GM23338 (cell line): ENCODE measurements at places on chromosomes 12 and 14.

DNA sequence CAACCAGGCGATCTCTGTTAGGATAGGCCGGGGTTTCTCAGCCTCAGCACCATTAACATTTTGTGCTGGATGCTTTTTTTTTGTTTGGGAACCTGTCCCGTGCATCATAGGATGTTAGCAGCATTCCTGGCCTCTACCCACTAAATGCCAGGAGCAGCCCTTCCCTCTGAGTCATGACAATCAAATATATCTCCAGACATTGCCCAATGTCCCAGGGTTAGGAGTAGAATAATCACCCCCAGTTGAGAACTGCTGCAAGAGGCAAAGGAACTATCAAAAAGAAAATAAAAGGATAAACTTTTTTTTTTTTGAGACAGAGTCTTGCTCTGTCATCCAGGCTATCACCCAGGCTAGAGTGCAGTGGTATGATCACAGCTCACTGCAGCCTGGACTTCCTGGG lies 76.0 kb downstream of the ACACB start:
- H3K36me3 ChIP-seq, result no peaks in the 10 kb centered on the region
- no peaks in the 10 kb centered on the region for H3K27me3 ChIP-seq

DNA sequence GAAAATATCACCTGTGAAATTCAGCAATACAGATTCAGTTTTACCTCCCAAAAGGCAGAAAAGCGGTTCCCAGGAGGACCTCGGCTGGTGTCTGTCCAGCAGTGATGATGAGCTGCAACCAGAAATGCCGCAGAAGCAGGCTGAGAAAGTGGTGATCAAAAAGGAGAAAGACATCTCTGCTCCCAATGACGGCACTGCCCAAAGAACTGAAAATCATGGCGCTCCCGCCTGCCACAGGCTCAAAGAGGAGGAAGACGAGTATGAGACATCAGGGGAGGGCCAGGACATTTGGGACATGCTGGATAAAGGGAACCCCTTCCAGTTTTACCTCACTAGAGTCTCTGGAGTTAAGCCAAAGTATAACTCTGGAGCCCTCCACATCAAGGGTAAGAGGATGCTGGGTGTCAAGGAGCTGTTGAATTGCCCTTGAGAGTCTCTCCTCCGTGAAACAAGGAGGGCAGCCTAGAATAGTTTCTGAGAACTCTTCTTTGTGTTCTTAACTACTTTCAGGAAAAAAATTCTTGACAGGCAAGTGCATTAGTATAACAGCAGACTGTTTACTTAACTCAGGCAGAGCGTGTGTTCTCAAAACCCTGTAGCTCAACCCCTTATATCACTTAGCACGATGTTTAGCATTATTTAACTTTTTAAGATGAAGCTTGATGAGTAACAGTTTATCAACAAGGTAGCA lies 7.7 kb downstream of the TDP1 start:
- H3K4me3 ChIP-seq, result no peak overlapping the region
- H3K27me3 ChIP-seq, result no peaks in the 10 kb centered on the region
- H3K4me1 ChIP-seq, result peaks cover 18% of the 10 kb centered on the region; the same call in 1 of the 2 replicates
- no peak for DNase-seq

DNA sequence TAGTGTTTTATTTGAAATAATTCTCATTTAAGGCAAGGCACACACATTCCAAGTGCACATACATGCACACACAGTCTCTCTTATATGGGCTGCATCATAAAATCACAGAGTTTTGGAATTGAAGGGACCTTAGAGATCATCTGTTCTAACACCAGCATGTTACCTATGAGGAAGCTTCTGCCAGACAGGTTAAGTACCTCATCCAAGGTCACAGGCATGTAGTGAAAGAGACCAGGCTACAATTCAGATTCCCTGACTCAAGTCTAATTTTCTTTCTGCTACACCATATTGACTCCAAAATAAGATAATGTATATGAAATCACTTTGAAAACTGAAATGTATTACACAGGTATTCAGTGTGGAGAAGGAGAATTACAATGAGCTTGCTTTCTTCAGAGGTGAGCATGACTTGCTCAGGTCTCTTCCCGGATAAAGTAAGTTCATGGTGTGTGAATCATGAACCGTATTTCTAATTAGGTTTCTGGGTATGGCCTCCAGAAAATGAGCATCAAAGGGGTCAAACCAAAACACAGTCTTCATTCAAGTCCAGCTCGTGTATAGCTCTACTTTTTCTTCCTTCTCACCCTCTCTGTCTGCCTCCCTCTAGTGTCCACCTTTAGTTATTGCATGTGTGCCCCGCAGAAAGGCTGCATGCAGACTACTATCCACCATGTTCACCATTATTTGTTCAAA lies 411.9 kb downstream of the FUT8 start:
- no peak overlapping the region for H3K4me3 ChIP-seq
- peaks cover 7% of the 10 kb centered on the region; the same call in 1 of the 2 replicates for H3K4me1 ChIP-seq
- no peaks in the 10 kb centered on the region for H3K36me3 ChIP-seq
- DNase-seq, result peak; percentile 83

GRCh38 chr12:105907982-105908381 lies 230.8 kb downstream of the NUAK1 start:
- H3K4me1 ChIP-seq, result no peaks in the 10 kb centered on the region
- no peaks in the 10 kb centered on the region for H3K27me3 ChIP-seq
- no peak for DNase-seq

- no peaks in the 10 kb centered on the region for H3K4me1 ChIP-seq
- no peaks in the 10 kb centered on the region for H3K36me3 ChIP-seq
- H3K27me3 ChIP-seq, result no peaks in the 10 kb centered on the region
Observed at GRCh38 chr14:56064513-56064912, 53.7 kb upstream of the PELI2 start.

DNA sequence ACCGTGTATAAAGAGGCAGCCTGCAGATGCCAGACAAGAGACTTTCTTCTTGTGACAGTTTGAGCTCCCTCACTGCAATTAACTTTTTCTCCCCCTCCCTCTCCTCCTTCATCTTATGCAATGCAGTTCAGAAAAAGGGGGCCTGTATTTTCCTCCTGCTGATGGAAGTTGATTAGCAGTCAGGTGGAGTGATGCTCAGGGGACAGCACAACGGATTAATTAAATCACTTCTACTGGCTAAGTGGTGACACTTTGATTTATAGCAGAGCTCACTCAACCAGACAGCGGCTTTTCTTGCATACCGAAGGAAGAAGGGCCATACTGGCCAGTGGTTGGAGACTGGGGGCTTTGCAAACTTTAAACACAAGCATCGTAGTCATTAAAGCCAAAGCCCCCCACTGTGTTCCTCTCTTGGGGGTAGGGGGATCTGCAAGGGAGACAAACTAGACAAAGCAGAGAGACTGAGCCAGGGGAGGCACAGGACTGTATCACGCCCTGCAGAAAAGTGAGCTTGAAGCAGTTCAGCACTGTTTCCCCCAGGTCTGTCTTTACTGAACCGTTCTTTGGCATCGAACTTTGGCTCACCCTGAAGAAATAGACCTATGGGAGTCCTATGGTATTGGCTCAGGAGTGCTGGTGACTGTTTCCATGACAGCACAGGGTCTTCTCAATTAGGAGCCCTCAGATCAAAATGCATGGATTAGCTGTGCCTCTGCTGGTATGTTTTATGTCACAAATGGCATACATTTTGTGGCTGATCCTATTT lies 47.7 kb downstream of the SPRING1 start:
- no peak overlapping the region for H3K27ac ChIP-seq

DNA sequence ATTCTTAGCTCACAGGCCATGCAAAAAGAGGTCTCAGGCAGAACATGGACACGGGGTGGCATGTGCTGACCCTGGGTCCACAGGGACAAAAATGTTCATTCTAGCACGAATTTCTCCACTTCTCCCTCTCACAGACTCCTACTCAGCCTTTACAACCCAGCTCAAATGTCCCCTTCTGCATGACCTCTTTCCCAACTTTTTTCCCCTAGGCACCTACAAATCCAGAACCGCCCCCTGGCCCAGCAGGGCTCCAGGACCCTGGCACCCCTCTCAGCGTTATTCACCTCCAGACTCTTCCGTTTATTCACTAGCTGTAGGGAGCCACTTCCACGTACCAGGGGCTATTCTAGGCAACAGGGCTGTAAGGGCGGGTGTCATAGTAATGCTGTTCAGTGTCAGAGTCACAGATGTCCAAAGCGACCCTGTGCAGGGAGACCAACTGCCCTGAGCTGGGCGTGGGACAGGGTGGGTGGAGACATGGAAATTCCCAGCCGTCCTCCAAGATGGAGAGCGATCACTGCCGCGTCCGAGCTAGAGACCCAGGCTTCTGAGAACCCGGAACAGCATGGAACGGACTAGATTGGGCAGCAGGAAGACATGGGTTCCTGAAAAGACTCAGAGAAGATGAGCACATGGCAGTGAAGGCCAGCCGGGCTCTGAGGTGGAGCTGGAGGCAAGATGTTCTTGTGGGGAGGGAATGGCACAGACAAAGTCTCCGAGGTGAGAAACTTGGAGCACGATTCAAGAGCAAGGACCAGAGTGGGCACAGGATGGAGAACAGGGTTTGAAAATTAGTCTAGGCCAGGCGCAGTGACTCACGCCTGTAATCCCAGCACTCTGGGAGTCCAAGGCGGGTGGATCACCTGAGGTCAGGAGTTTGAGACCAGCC lies 274.9 kb upstream of the RTL1 start:
- H3K4me1 ChIP-seq, result no peaks in the 10 kb centered on the region
- H3K27me3 ChIP-seq, result no peaks in the 10 kb centered on the region
- no peak for DNase-seq
- H3K36me3 ChIP-seq, result no peaks in the 10 kb centered on the region
- H3K4me3 ChIP-seq, result no peak overlapping the region

GRCh38 chr12:119728444-119728745 lies 60.5 kb downstream of the PRKAB1 start:
- H3K4me1 ChIP-seq, result no peaks in the 10 kb centered on the region
- no peak overlapping the region for H3K4me3 ChIP-seq
- DNase-seq, result no peak
- no peaks in the 10 kb centered on the region for H3K27me3 ChIP-seq

DNA sequence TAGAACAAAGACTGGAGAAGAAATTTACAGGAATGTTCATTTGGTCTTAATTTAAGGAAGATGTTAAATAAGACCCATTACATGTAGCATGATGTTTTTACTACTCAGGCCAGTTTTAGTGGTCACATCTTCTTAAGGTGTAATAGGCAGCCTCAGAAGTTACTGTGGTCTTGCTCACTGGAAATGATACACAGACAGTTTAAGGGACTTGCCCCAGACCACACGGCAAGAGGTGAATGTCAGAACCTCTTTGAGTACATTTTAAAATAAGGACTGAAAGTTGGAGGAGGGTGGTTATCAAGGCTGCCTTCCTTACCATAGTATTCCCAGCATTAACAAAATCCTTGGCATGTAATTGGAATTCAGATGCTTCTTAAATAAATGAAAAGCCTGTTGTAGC lies 37.9 kb downstream of the LRRK2 start:
- no peak overlapping the region for H3K4me3 ChIP-seq
- no peak for DNase-seq
- no peak overlapping the region for H3K27ac ChIP-seq
- H3K36me3 ChIP-seq, result no peaks in the 10 kb centered on the region

DNA sequence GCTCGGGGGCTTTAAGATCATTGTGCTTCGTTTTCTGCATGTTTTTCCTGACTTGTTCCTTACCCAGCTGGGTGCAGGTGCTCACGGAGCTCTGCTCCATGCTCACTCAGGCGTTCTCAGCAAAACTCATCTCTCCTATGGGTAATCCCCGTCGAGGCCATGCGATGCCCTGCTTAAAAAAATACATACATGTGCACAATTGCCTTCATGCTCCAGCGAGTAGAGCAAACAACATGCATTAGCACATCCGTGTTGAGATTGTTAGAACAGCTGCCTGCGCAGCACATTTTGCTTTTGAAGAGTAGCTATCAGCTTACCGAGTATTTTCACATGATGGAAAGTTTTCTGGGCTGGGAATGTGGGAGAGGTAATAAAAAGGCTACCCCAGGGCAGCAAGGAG lies 16.2 kb downstream of the AACS start:
- DNase-seq, result no peak
- H3K36me3 ChIP-seq, result peaks cover 20% of the 10 kb centered on the region
- no peak overlapping the region for H3K4me3 ChIP-seq
- no peaks in the 10 kb centered on the region for H3K27me3 ChIP-seq
- H3K4me1 ChIP-seq, result no peaks in the 10 kb centered on the region

DNA sequence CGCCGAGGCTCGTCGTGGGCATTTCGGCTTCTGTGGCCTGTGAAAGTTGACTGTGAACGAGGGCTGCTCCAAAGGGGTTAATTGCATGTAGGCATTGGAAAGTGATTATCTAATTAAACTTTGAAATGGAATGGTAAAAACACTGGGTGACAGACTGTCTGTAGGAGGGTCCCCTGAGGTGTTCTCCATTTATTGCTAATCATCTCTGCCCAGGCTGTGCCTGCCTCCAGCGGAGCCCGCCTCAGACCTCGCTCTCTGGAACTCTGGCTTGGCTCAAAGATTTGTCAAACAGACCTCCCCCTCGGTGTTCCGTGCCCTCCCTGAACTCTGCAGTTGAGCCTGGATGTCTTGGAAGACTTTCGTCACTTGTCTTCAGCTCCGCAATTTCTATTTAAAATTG lies 50.2 kb upstream of the VRK1 start:
- no peak for DNase-seq
- no peak overlapping the region for H3K4me3 ChIP-seq
- no peaks in the 10 kb centered on the region for H3K36me3 ChIP-seq
- H3K4me1 ChIP-seq, result no peaks in the 10 kb centered on the region
